ENCODE measurements at places on chromosomes 4 and X.

DNA sequence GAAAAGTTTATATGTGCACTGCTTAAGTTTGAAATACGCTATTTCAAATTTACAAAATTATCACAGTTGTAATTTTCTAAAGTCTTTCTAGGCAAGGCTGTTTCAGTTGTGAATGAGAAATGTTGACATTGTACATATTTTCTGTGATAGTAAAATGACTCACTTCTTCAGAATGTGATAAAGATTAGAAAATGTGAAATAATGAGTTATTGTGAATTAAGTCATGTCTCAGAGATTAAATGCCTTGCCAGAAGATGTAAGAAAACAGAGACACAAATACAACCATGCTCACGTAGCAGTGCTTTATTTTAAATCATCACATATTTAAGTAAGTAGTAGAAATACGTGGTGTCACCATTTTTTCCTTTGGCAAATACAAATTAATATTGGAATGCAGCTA lies 768 bp downstream of the CLCN4 start:
- peak; percentile 45 for DNase-seq

DNA sequence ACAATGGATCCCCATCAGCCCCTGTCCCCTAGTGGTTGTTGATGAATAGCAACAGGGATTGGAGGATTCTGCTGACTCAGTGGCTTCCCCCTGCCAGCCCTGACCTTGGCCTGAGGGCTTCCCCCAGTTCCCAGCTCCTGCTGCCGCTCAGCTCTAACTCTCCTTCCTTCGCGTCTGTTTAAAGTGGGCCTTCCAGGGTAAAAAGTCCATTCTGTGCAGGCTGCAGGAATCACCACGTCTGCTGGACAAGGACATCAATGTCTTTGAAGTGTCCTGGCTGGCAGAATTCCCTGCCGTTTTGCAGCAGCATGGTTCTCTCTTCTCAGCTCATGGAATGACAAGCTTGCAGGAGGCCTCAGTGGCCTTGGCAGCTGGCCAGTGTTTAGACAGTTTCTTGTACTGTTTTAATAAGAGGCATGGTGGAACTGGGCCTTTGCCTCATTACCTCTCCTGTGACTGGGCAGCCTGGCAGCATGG lies 152.5 kb upstream of the STX18 start:
- peak; percentile 51 for DNase-seq

GRCh38 chrX:44392767-44393166 lies 49.3 kb upstream of the EFHC2 start:
- DNase-seq, result no peak

DNA sequence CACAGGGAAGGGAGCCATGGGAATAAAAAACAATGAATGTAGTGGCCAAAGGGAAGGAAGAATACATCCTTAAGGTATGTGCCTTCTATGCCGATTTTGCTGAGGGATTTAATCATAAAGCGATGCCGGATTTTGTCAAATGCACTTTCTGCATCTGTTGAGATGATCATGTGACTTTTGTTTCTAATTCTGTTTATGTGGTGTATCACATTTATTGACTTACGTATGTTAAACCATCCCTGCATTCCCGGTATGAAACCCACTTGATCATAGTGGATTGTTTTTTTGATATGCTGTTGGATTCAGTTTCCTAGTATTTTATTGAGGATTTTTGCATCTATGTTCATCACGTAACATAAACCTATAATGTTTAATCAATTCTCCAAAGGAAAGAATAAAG lies 60.0 kb downstream of the SSX7 start:
- DNase-seq, result no peak

- DNase-seq, result no peak
These were observed 47.4 kb downstream of the SMIM14 start for GRCh38 chr4:39591290-39591689.

- peak; percentile 60 for DNase-seq
These were observed 183.4 kb downstream of the KIT start for GRCh38 chr4:54840992-54841768.

DNA sequence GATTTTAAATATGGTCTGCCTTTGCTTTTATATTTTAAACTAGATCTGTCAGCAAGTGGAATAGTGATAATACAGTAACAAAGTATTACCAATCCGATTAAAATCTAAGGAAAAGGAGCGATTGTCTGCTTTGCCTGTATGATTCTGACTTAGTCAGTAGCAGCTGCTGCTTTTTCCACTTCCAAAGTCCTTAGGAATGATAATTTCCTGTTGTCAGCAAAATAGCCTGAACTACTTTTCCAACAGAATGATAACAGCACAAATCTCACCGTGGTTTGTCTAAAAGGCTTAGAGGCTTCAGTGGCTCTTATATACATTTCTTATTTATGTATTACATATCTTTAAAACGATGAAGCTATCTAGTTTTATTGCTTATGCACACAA lies 290.0 kb downstream of the ANK2 start:
- no peak for DNase-seq

- DNase-seq, result no peak
These were observed 393.3 kb upstream of the CTSO start for GRCh38 chr4:156346959-156347385.

GRCh38 chr4:3683077-3683743 lies 83.0 kb upstream of the ADRA2C start:
- no peak for DNase-seq

GRCh38 chr4:119025916-119026661 lies 109.5 kb upstream of the MYOZ2 start:
- DNase-seq, result peak; percentile 64

DNA sequence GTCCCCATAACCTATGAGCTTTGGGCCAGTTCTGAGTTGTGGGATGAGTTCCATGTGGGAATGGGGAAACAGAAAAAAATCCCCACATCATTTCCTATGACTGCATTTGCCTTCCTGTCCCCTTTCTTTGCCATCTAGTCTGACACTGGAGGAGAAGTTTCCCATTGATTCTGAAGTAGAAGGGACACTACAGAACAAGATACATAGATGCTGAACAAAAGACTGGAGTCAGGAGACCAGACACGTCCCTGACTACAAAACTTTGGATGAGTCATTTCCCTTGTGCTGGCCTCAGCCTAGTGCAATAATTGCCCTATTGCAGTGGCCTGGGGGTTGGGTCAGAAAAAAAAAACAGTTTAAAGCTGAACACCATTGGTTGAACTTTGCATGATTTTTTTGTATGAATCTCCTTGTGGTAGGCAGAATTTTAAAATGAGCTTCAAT lies 22.1 kb downstream of the BEX3 start:
- peak; percentile 60 for DNase-seq

GRCh38 chr4:182680234-182680653 lies 236.9 kb downstream of the DCTD start:
- DNase-seq, result no peak

- DNase-seq, result no peak
These were observed 60.2 kb downstream of the PDGFRA start for GRCh38 chr4:54289316-54289715.

GRCh38 chr4:150818661-150819060 lies 196.4 kb downstream of the LRBA start:
- DNase-seq, result no peak

DNA sequence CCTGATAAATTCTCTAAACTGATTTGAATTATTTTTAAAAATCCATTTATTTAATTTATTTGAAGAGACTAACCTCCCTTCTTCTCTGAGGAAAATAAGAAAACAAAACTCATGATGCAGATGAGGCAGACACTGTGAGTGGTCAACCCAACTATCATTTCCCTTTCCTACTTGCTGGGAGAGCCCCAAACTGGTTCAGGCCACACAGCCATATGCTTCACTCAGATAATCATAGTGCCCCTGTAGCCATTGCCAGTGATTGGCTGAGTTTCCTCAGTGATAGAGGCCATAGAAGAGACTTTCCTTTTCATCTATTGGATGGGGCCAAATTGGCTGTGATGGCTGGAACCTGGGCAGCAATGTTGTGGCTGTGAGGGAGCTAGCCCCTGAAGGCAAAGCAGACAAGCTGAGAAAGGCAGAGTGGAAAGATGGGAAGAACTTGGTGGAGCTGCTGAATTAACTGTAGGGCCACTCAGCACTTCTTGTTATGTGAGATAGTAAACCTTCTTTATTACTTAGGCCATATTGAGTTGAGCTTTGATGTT lies 49.8 kb downstream of the RAB33B start:
- no peak for DNase-seq

DNA sequence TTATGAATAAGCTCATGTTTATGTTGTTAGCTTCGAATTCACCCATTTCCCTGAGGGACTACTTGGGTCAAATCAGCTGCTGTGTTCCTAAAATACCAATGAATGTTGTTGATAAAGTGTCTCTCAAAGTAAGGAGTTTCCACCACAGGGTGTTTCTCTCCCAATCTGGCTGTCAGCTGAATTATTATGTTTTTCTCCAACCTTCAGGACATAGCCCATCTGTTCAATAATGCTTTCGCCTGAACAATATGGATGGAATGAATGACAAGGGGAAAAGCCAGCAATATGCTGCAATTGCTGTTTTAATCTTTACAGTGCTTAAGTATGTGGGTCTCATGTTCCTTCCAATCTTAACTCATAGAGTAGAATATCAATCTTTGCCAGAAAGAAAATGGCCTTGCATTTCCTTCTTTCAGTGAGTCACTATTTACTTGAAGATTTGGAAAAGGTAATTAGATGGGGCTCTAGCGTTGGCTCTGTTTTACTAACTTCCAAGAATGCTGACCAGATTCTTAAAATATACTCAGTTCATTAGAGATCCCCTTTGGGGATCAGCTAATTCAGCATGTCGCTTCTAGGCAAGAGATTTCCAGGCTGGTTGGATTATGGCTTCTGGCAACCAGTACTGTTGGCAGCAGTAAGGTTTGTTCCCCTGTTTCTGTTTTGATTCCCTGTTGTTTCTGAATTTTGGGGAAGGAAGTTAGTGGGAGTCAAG lies 410.5 kb downstream of the PPP3CA start:
- no peak for DNase-seq

GRCh38 chrX:134601240-134601765 lies 57.0 kb downstream of the PLAC1 start:
- DNase-seq, result no peak

- no peak for DNase-seq
These were observed 41.8 kb upstream of the TXK start for GRCh38 chr4:48175806-48176205.

DNA sequence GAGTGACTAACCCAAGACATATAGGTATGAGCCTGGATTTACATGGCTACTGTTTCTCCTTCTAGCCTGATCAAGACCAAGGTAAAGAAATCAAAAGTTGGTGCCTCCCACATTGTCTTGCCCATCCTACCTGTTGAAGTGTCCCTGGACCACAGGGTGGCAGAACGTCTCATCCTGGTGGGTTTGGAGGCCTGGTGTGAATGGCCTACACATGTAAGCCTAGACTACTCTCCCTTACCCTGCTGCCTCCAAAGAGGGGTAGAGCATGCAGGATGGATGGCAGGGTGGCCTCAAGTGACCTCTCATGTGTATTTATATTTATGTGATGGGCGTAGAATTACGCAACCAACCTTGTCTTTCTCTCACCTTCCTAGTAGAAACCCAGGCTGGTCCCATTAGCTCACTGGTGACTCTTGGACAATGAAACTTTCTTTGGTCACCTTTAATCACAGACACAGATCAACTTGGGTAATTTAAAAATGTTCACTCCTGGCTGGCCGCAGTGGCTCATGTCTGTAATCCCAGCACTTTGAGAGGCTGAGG lies 73.3 kb upstream of the SOD3 start:
- no peak for DNase-seq

GRCh38 chr4:76984788-76985211 lies 35.2 kb downstream of the SEPTIN11 start:
- DNase-seq, result peak; percentile 83

GRCh38 chr4:21890231-21890630 lies 58.3 kb downstream of the KCNIP4 start:
- DNase-seq, result no peak

- DNase-seq, result no peak
These were observed 80.1 kb upstream of the STIM2 start for GRCh38 chr4:26780539-26780938.

GRCh38 chrX:42490111-42490510 lies 287.9 kb downstream of the PPP1R2C start:
- no peak for DNase-seq

- no peak for DNase-seq
These were observed 48.4 kb upstream of the RPS6KA3 start for GRCh38 chrX:20315140-20315539.

Data from GM03348 (cell line).